ENCODE measurements at places on chromosomes 4 and X. TPM values are rescaled to one million over a fixed set of nuclear protein-coding genes. Genes with fewer than 3 reads are reported as not detected.

GC gene
- not detected for total RNA-seq

HSFX3 gene
- total RNA-seq = 0.29 TPM

GRID2 gene
- total RNA-seq = not detected

CRMP1 gene
- 0.20 TPM for total RNA-seq

MAGED4B gene
- total RNA-seq = 0.98 TPM

PNMA6F gene
- total RNA-seq = not detected

FGA gene
- total RNA-seq = not detected

APLN gene
- total RNA-seq = 0.15 TPM

RIPPLY1 gene
- total RNA-seq = not detected

DNA sequence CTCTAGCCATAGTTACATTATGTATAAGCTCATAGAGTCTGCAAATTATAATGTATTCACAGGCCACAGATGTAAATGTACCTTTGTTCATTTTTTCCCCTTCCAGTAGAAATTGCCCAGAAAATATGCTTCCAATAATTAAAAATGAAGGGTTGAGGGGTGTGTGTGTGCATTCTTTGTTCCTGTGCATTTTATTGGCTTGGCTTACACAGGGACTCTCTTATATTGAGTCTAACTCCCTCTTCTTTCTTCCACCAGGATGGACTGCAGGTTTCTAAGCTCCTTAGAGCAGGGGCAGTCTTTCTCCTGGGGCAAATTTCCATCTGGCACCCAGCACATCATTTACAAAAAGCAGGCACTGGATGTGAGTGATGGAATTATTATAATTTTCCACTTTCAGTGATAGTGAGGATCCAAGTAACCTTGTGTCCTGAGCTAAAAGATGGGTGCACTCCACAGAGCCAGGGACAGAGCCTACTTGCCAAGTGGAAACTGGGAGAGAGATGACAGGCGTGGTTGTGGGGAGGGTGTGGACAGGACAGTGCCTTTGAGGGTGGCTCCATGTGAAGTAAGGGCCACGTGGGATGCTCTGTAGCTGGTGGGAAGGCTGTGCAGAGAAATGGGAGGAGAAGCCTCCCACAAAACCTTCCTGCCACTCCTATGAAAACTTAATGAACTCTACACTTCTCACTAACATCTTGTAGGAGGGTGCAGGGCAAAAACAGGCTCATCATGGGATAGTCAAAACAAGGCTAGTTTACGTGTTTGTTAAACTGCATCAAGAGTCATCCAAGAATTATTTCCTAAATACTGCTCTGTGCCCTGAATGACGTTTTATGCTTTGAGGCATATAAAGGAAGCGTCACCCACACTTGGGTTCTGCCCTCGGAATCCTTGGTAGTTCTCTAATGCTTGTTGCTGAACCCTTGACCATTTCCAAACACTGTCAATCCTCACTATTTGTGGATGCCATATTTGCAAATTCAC is 16.0 kb downstream of the IGFBP7 start:
- no peak for DNase-seq

DNA sequence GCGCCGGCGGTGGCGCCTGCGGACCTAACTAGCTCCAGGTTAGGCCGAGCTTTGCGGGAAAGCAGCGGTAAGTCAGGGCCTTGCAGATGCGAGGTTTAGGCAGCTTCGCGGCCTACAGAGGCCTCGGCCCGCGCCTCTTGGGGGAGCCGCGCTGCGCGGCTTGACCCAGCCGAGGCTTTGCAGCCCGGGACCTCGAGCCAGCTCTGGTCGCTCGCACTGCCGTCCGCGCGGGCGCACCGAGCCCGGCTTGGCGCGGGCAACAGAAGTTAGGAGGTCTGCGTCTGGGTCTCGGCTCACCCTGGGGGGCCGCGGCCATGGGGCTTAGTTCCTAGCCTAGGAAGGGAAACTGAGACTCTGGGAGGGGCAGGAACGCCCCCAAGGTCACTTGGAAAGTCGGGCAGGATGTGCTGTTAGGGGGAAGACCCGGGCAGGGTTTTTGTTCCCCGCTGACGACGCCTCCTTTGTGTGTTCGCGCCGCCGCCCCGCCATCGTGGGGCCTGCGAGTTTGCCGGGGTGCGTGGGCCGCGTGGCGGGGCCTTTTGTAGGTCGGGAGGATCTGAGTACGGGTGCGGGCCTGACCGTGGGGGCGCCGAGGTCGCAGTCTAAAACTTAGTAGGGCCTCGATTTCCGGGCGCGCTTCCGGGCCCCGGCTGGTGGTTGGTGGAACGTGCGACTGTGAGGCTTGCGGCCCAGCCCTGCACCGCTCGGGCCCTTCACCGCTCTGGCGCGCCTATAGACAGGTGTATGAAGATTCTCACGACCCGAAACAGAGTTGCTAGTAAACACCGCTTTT is 482 bp downstream of the RNF4 start:
- DNase-seq = peak; percentile 88

DNA sequence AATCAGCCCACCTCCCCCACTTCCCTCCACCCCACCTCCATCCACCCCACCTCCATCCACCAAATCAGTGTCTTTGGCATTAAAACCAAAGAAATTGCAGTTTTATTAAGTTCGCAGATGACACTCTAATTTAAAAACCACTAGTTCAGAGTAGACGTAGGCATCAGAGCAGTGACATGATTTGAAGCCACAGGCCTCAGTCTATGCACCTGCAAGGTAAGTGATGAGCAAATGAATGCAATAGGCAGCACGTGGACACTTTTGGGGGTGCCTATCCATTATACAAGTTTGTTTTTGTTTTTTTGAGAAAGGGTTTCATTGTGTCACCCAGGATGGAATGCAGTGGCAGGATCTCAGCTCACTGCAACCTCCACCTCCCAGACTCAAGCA is 88.0 kb upstream of the TRIM2 start:
- peak; percentile 39 for DNase-seq

DNA sequence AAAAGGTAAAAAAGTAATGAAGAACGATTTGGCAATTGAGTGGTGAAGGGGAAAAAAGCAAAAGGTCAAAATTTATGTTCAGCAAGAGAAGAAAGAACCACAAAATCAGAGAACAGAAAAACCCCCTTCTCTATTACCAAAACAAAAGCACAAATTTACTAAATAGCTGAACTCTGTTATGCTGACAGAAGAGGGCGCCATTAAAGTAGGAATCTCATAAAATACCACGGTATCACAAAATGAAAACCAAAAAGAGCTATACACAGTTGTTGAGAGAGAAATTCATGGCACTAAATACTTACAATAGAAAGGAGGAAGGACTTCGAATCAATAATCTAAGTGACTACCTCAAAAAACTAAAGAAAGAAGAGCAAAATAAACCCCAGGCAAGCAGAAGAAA is 69.6 kb upstream of the CXorf66 start:
- DNase-seq = no peak

DNA sequence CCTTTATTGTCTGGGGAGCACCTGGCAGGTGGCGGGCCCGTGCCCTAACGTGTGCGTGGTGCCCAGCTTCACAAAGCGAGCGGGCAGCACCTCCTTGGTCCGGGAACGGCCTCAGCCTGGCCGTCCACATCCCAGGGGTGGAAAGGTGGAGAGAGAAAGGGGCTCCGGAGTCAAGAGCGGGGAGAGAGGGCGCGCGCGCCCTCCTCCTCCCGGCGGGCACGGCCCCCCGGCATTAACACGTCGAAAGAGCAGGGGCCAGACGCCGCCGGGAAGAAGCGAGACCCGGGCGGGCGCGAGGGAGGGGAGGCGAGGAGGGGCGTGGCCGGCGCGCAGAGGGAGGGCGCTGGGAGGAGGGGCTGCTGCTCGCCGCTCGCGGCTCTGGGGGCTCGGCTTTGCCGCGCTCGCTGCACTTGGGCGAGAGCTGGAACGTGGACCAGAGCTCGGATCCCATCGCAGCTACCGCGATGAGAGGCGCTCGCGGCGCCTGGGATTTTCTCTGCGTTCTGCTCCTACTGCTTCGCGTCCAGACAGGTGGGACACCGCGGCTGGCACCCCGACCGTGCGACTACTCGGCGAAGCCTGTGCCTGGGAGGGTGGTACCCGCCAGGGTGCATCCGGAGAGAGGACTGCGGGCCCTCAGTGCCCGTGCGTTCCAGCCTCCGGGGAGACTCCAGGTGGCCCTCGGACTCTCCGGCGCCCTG is at the start of gene KIT:
KIT (plus strand) TSS at position 407 of the 701 bp plus-strand sequence; CDS start at position 465, 58 bp downstream.
- no peak for DNase-seq

DNA sequence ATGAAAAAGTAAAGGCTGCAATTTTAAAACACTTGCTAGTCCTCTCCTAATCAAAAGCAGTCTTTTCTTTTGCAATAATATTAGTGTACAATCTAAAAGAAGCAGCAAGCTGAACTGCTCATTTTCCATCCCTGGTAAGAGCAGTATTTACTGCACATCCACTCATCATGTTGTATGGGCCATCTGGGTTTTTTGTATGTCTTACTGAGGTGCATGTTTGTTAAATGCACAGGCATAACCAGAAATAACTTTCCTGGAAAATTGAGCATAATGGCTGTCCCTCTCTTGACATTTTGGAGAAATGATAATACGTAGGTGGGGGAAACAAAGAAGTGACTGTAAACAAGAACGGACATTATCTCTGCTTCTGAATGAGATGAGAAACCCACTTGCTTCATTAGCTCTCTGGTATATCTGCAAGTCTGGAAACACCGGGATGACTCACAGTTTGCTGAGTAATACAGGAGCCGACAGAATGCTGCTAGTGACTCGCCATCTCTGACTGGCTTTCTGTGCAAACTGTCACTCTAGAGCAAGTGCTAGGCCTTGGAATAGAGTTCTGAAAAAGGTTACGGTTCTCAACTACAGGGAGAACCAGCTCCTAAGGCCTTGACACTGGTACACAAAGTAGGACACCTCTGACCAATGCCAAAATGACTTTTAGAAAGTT is 85.7 kb upstream of the MTM1 start:
- DNase-seq = peak; percentile 80

DNA sequence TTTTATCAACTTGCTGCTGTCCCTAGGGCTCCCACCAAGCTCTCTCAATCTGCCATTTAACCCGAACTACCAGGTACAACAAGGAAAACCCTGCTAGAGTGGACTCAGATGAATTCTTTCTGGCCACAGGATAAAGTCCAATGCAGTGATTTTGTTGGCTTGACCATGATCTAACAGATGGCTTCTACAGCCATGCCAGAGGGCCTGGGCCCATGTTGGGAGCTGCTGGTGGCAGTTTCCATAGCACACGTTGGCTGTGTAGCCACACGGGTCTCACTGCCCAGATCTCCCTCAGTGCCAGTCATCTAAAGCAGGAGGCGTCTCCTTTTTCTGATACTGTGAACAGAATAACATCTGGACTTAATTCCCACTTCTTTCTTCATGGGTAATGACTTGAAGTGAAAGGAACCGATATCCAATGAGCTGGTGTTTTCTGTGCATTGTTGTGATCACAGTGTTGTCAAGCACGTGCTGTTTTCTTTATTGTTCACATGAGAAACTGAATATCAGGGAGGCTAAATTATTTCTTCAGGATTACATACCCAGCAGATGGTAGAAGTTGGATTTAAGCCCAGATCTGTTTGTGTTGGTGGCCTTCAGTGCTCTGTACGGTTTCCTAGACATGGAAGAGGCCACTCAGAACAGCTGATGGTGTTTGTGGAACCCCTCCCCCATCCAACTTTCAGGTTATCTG is 85.2 kb upstream of the CLCN4 start:
- DNase-seq = no peak

- DNase-seq = no peak
Observed at GRCh38 chrX:44456685-44457084, 86.0 kb downstream of the FUNDC1 start.

DNA sequence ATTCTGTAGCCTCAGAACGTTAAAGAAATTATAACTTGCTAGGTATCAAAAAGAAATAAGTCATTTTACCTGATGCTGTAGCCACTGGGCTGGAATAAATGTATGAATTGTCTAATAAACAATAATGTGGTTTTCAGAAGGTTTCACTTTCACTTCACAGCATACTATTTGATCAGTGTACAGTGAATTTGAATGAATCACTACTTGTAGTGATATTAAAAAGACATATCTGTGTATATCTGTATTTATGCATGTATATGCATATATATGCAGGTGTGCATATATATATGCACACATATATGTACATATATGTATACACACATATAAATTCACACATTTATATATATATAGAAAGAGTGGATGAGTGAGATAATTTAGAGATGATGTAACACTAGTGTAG is 440.0 kb upstream of the PCDH10 start:
- no peak for DNase-seq

Measured in activated CD8-positive, alpha-beta memory T cell treated with anti-CD3 and anti-CD28 coated beads, Interleukin-2, amount 10 ng/mL, durations not matched to agents 7 days and 5 days (primary cell).